ENCODE measurements at places on chromosomes 16 and 17. TPM values are rescaled to one million over a fixed set of nuclear protein-coding genes. Genes with fewer than 3 reads are reported as not detected.

The CHTF8 gene
- 60.8 TPM for total RNA-seq

The CCL14 gene
- 24.7 TPM for total RNA-seq

The PRAC2 gene
- not detected for total RNA-seq

The ODF4 gene
- total RNA-seq, result not detected

The CSH2 gene
- not detected for total RNA-seq

The CSH1 gene
- total RNA-seq, result not detected

The MPP2 gene
- total RNA-seq, result 0.13 TPM

The ZSCAN10 gene
- total RNA-seq, result not detected

The FOXC2 gene
- total RNA-seq, result 5.1 TPM

The EXOC7 gene
- total RNA-seq, result 58.8 TPM

The PIMREG gene
- 21.7 TPM for total RNA-seq

The CPHXL2 gene
- not detected for total RNA-seq

The ZFP1 gene
- total RNA-seq, result 7.7 TPM

The TMIGD1 gene
- not detected for total RNA-seq

The TBX2 gene
- not detected for total RNA-seq

The CYGB gene
- total RNA-seq, result 2.5 TPM

The CPNE2 gene
- total RNA-seq, result 54.4 TPM

The CDK5R1 gene
- total RNA-seq, result 1.6 TPM

The BRCA1 gene
- 15.8 TPM for total RNA-seq

The NOD2 gene
- 1.0 TPM for total RNA-seq

The TAC4 gene
- total RNA-seq, result not detected

The WNT3 gene
- total RNA-seq, result 0.76 TPM

The PLD6 gene
- total RNA-seq, result 0.90 TPM

The SLC9A5 gene
- total RNA-seq, result 0.39 TPM

The OR3A3 gene
- total RNA-seq, result not detected

The LPO gene
- not detected for total RNA-seq

The PLA2G10 gene
- total RNA-seq, result not detected

The CCL4L2 gene
- not detected for total RNA-seq

The BAHCC1 gene
- total RNA-seq, result 2.1 TPM

The PIK3R5 gene
- total RNA-seq, result not detected

The SMIM36 gene
- total RNA-seq, result not detected

The FAM83G gene
- total RNA-seq, result 11.3 TPM

The CCL15 gene
- total RNA-seq, result not detected

The CD68 gene
- 0.77 TPM for total RNA-seq

The CHST6 gene
- 0.64 TPM for total RNA-seq

The COL1A1 gene
- total RNA-seq, result under 0.01 TPM

The PDE6G gene
- total RNA-seq, result 1.3 TPM

The NUBP2 gene
- total RNA-seq, result 76.7 TPM

The ESRP2 gene
- 2.1 TPM for total RNA-seq

The FOXF1 gene
- total RNA-seq, result 0.26 TPM

The HID1 gene
- 48.5 TPM for total RNA-seq

The CD300A gene
- not detected for total RNA-seq

The GRAP gene
- total RNA-seq, result 152 TPM

The MYH1 gene
- not detected for total RNA-seq

The TMC5 gene
- total RNA-seq, result under 0.01 TPM

The CCL1 gene
- total RNA-seq, result not detected

The SYNGR3 gene
- total RNA-seq, result 1.3 TPM

The ADAM11 gene
- 0.38 TPM for total RNA-seq

The TANGO6 gene
- 15.1 TPM for total RNA-seq

The HOXB13 gene
- not detected for total RNA-seq

The KRTAP9-4 gene
- not detected for total RNA-seq

All from dermis microvascular lymphatic vessel endothelial cell (primary cell).